ENCODE measurements at places on chromosomes 1 and 21. TPM values are rescaled to one million over a fixed set of nuclear protein-coding genes. Genes with fewer than 3 reads are reported as not detected.

RNU11 gene
- not detected for total RNA-seq

ZBTB37 gene
- 5.6 TPM for total RNA-seq

LAMB3 gene
- total RNA-seq = 47.2 TPM

DNA sequence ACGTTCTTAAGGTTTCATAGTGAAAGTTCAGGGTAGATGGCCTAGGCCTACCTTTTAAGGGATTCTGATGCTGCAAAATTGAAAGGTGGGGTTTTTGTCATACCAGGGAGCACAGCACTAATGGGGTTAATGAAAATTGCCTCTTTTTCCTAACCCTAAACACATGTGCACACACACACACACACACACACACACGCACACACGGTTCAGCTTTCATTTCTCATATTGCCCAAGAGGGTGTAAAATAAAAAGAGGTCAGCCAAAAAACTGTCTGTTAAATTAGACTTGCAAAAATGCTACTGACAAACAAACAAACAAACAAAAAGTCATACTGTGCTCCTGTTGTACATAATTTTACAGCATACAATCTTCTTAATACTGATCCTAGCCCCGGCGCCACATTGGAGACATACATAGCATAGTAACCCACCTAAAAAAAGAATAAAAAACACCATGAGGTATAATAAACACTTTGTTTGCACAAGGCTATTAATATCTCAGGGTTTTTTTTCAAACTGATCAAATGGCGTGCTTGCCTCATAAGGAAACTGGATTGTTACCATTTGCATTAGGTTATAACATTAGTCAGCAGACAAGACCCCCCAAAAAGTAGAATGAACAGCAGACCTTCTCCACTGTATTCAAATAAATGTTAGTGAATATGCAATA, 69.1 kb downstream of the TGFB2 start:
- H3K4me1 ChIP-seq = no peaks in the 10 kb centered on the region
- H3K27ac ChIP-seq = no peak overlapping the region
- H3K36me3 ChIP-seq = no peaks in the 10 kb centered on the region
- no peaks in the 10 kb centered on the region for H3K27me3 ChIP-seq
- DNase-seq = no peak
- no peak overlapping the region for H3K4me3 ChIP-seq

DNA sequence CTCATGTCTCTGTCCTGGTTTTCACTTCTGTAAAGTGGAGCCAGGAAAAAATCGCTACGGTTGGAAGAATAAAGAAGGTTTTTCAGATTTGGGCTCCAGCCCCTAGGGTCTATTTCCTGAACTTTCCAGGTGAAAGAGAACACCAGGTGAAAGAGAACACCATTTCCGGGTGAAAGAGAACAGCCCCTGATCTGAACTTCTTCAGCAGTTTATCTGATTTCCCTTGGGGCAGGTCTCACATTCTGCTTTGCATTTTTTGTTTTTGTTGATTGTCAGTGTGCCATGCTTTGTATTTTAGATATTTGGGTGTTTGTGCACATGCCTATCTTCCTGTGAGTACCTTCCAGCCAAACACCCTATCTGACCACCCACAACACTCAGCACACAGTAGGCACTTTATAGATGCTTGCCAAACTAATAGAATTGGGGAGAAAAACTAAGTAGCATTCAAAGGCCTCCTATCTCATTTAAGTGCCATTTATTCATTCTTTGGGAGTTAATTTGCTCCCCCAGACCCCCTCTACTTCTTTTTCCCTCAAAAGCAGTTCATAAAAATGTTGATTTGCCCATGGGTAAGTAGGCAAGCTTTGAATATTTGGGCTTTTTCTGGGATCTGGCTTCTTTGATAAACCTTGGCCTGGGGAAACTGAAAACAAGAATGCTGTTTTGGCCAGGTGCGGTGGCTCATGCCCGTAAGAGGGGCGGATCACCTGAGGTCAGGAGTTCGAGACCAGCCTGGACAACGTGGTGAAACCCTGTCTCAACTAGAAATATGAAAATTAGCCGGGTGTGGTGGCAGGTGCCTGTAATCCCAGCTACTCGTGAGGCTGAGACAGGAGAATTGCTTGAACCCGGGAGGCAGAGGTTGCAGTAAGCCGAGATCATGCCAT, 2.2 kb downstream of the NAV1 start:
- DNase-seq = no peak
- peak overlapping the region; percentile 57 for H3K4me3 ChIP-seq
- H3K27ac ChIP-seq = peak overlapping the region; percentile 79
- peaks cover 35% of the 10 kb centered on the region for H3K4me1 ChIP-seq
- H3K36me3 ChIP-seq = no peaks in the 10 kb centered on the region

- H3K36me3 ChIP-seq = no peaks in the 10 kb centered on the region
- H3K27ac ChIP-seq = no peak overlapping the region
- H3K4me1 ChIP-seq = no peaks in the 10 kb centered on the region
- H3K4me3 ChIP-seq = no peak overlapping the region
- H3K27me3 ChIP-seq = peaks cover 7% of the 10 kb centered on the region
- no peak for DNase-seq
These were observed 161.2 kb downstream of the NPHP4 start for GRCh38 chr1:5830771-5831599.

DNA sequence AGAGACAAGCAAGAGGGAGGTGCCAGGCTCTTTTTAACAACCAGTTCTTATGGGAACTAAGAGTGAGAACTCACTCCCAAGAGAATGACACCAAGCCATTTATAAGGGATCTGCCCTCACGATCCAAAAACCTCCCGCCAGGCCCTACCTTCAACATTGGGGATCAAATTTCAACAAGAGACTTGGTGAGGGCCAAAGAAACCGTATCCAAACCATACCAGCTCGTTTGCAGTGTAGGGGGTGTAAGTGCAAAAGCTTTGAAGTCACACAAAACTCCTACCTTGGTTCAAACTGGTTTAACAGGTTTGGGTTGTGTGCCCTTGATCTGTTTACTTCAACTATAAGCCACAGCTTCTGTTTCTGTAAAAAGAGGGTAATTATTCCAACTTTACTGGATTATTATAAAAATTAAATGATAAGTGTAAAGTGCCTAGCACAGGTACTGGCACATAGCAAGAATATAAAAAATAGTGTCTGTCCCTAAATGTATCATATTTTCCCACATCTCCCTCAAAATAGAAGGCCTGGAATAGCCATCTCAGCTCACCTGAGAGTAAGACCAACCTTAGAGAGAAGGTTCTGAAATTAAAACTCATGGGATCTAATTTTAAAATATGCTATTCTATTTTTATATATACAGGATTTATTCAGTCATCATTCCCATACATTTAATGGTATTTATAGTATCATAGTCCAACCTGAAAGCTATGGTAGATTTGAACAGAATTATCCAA, 7.0 kb upstream of the USP25 start:
- H3K4me1 ChIP-seq = no peaks in the 10 kb centered on the region
- no peak for DNase-seq
- no peaks in the 10 kb centered on the region for H3K27me3 ChIP-seq

DNA sequence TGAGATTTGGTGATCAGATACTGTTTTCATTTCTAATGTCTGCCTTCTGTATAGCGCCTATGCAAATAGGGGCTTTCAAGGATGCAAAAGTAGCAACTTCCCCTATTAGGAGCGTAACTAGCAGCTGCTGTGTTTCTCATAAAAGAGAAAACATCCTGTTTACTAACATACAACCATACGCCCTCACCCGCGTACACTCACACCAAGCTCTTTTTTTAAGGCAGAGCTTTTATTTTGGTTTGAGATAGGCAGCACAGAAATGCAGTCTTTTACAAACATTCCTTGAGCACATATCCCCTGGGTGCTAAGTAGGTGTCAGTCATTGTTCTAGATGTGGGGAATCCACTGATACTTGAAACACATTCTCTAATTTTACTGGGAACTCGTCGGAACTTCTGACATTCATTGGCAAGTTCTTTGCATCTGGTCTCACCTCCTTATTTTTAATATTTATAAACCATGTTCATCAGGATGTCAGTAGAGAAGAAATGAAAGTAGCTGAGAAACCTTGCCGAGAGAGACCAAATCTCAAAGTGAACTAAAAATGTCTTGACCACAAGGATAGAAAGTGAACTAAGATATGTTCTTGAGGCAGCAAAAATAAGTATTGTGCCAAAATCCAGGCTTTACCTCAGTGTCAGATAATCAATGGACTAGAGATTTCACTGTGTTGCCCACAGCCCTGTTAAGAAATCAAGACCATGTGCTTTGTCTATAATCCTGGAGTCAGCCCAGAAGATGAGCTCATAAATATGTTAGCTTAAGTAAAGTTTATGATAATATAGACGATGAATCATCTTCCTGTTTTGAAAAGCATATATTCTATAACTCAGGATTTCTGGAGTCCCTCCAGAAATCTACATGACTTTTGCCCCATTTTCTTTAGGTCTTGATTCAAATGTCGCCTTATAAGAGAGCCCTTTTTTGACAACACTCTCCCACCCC, 350.9 kb downstream of the ST6GALNAC3 start:
- no peak overlapping the region for H3K4me3 ChIP-seq
- no peaks in the 10 kb centered on the region for H3K4me1 ChIP-seq

- DNase-seq = no peak
- no peak overlapping the region for H3K27ac ChIP-seq
- peaks cover 44% of the 10 kb centered on the region for H3K4me1 ChIP-seq
- no peaks in the 10 kb centered on the region for H3K27me3 ChIP-seq
- H3K36me3 ChIP-seq = no peaks in the 10 kb centered on the region
- no peak overlapping the region for H3K4me3 ChIP-seq
These were observed 38.2 kb downstream of the TMEM51 start for GRCh38 chr1:15191770-15192169.

DNA sequence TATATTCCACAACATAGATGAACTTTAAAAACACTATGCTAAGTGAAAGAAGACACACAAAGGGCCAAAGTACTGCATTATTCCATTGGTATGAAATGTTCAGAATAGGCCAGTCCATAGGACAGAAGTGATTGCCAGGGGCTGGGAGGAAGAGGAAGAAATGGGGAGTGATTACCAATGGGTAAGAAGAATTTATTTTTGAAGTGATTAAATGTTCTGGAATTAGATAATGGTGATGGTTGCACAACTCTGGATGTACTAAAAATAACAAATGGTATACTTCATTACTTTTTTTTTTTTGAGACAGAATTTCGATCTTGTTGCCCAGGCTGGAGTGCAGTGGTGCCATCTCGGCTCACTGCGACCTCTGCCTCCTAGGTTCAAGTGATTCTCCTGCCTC, 61.7 kb downstream of the CHD5 start:
- H3K27me3 ChIP-seq = no peaks in the 10 kb centered on the region
- H3K27ac ChIP-seq = no peak overlapping the region
- no peaks in the 10 kb centered on the region for H3K4me1 ChIP-seq
- H3K36me3 ChIP-seq = no peaks in the 10 kb centered on the region
- DNase-seq = no peak

- no peaks in the 10 kb centered on the region for H3K36me3 ChIP-seq
- H3K27ac ChIP-seq = no peak overlapping the region
- no peak for DNase-seq
- H3K27me3 ChIP-seq = no peaks in the 10 kb centered on the region
These were observed 4.4 kb upstream of the KCNC4 start for GRCh38 chr1:110205591-110206155.

DNA sequence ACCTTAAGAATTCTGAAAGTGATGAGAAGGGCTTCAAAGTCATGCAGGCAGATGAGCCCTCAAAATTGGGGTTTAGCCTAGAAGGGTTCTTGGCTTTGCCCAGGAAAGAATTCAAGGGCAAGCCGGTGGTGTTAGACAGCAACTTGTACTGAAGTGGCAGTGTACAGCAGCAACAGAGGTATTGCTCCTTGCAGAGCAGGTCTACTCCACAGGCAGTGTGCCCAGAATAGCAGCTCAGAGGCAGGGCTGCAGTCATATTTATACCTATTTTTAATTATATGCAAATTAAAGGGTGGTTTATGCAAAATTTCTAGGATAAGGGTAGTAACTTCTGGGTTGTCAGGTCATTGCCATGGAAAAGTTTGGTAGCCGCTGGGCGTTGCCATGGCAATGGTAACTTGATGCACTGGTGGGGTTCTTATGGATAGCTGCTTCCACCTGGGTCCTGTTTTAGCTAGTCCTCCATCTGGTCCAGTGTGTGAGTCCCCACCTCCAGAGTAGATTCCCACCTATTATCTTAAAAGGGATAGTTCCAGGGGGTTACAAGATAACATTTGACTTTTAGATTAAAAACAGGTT, 57.9 kb upstream of the CR2 start:
- no peak for DNase-seq
- H3K4me3 ChIP-seq = no peak overlapping the region
- H3K27ac ChIP-seq = no peak overlapping the region
- no peaks in the 10 kb centered on the region for H3K4me1 ChIP-seq
- no peaks in the 10 kb centered on the region for H3K27me3 ChIP-seq
